Tibial nerve (tissue), 4 donors: ENCODE measurements at places on chromosomes 11 and 22.

- H3K27me3 ChIP-seq, result no peaks in the 10 kb centered on the region
- H3K36me3 ChIP-seq, result no peaks in the 10 kb centered on the region
- DNase-seq, result no peak
- no peak overlapping the region for H3K27ac ChIP-seq
- peaks cover 10% of the 10 kb centered on the region for H3K4me1 ChIP-seq
Observed at GRCh38 chr11:15662285-15662684, 547.6 kb downstream of the INSC start.

- H3K4me3 ChIP-seq, result no peak overlapping the region
- no peak for DNase-seq
- H3K4me1 ChIP-seq, result no peaks in the 10 kb centered on the region
- H3K27ac ChIP-seq, result no peak overlapping the region
Observed at GRCh38 chr11:103920933-103921332, 115.5 kb upstream of the DDI1 start.

- no peaks in the 10 kb centered on the region for H3K27me3 ChIP-seq
- DNase-seq, result no peak
- no peak overlapping the region for H3K4me3 ChIP-seq
- H3K36me3 ChIP-seq, result no peaks in the 10 kb centered on the region
Observed at GRCh38 chr11:1930462-1930830, 10.9 kb downstream of the TNNT3 start.

GRCh38 chr22:49810363-49811019 is 17.2 kb downstream of the BRD1 start:
- no peak for DNase-seq
- H3K27me3 ChIP-seq, result no peaks in the 10 kb centered on the region
- H3K27ac ChIP-seq, result no peak overlapping the region
- no peak overlapping the region for H3K4me3 ChIP-seq
- H3K4me1 ChIP-seq, result peaks cover 7% of the 10 kb centered on the region
- H3K36me3 ChIP-seq, result no peaks in the 10 kb centered on the region

GRCh38 chr11:122832721-122833470 is 5.4 kb upstream of the CRTAM start:
- H3K36me3 ChIP-seq, result no peaks in the 10 kb centered on the region
- DNase-seq, result no peak
- H3K27ac ChIP-seq, result no peak overlapping the region
- H3K4me1 ChIP-seq, result no peaks in the 10 kb centered on the region

GRCh38 chr11:7421136-7421535 is 64.2 kb upstream of the OLFML1 start:
- no peak for DNase-seq
- H3K36me3 ChIP-seq, result no peaks in the 10 kb centered on the region
- no peaks in the 10 kb centered on the region for H3K4me1 ChIP-seq
- no peak overlapping the region for H3K4me3 ChIP-seq
- H3K27me3 ChIP-seq, result no peaks in the 10 kb centered on the region

GRCh38 chr11:92967178-92967577 is 2.3 kb upstream of the MTNR1B start:
- no peak overlapping the region for H3K27ac ChIP-seq
- H3K4me3 ChIP-seq, result no peak overlapping the region
- no peaks in the 10 kb centered on the region for H3K4me1 ChIP-seq
- DNase-seq, result no peak
- peaks cover 15% of the 10 kb centered on the region for H3K27me3 ChIP-seq

DNA sequence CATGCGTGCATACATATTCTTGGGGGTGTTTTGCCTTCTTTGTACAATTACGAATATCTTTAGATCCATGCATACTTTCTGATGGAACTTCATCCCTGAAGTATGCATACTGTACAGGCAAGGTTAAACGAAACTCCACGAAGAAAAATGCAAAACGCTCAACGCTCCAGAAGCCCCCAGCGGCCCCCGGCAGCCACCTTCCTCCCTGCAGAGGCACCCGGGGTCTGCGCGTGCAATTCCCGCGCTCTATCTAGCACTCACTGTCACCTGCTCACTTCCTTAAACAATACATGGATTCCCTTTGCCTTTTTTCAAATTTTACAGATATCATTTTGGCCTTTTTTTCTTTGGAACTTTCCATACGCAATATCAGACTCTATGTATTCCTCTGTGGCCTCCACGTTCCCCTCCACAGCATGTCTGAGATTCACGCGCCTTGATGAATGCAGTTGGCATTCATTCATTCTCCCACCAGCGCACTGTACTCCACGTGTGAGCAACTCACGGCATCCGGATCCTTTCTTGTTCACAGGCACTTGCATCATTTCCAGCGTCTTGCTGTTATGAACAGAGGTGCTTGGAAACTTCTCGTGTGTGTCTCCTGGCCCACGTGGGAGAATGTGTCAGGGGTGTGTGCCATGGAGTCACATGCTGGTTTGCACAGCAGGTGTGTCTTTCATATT is 214.3 kb downstream of the CTTN start:
- H3K4me1 ChIP-seq, result no peaks in the 10 kb centered on the region
- H3K36me3 ChIP-seq, result no peaks in the 10 kb centered on the region
- H3K27ac ChIP-seq, result no peak overlapping the region
- H3K27me3 ChIP-seq, result no peaks in the 10 kb centered on the region

DNA sequence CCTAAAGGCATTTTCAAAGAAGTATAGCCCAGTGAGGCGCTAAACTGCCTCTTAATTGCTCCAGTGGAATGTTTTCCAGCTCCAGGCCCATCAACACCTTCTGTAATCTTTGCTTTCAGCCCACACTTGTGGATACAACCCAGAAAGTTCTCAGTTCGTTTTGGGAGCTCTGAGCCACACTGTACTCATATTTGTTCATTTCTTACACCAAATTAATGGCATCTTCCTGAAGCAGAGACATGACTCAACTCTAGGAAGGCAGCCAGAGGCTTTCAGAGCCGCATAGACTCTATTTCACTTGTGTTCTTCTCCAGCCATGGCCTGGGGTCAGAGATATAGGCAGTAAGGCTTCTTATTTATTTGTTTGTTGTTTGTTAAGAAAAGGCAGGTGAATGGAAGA is 175.5 kb upstream of the NCAM1 start:
- H3K27ac ChIP-seq, result no peak overlapping the region
- H3K36me3 ChIP-seq, result no peaks in the 10 kb centered on the region
- H3K4me3 ChIP-seq, result no peak overlapping the region
- peak; percentile 44 for DNase-seq

GRCh38 chr22:19659805-19660345 is 54.4 kb upstream of the SEPTIN5 start:
- no peak for DNase-seq
- H3K27ac ChIP-seq, result no peak overlapping the region
- no peaks in the 10 kb centered on the region for H3K27me3 ChIP-seq
